ENCODE measurements at places on chromosomes 13 and 19.
A peak's percentile ranks its signal among the peaks of the same experiment; 100 is the strongest.

GRCh38 chr19:36849701-36850558 lies 746 bp upstream of the ZNF345 start:
- DNase-seq = peak; percentile 89

DNA sequence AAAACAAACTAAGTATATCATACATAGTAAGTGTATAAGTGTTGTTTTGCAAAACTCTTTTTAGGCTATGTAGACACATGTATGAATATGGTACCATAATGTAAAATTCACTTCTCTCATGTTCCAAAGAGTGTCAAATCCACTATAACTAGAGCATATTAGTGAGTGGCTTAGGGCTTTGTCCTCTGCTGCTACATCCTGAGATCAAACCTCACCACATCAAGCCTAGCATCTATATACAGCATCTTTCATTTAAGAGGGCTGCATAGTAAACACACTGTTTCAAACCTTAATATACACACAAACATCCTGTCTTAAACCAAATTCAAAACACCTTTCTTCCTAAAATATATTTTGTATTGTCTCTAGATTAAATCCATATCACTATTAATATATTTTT lies 38.7 kb downstream of the ELF1 start:
- no peak for DNase-seq

DNA sequence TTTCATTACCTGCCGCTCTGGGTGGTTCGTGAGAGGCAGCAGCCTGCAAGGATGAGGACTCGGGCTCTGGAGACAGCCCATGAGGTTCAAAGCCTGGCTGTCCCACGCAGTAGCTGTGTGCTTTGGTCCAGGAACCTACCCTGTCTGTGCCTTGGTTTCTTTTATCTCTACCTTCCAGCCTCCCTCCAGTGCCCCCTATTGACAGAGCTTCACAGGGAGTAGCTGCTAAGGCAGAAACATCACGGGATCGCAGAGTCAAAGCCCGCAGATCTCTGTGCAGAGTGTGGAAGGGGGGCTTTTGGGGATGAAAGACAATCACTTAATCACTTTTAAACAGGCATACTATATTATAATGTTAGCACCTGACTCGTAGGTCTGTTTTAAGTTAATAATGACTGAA lies 16.2 kb downstream of the ZNF71 start:
- DNase-seq = no peak

GRCh38 chr13:33953203-33953602 lies 135.3 kb downstream of the RFC3 start:
- peak; percentile 26 for DNase-seq

- DNase-seq = peak; percentile 56
Observed at GRCh38 chr13:29511980-29512379, 83.5 kb downstream of the SLC7A1 start.

Data from IMR-90 (cell line).